Femur (tissue), 1 donor: ENCODE measurements at places on chromosomes 1 and 21.
A peak's percentile ranks its signal among the peaks of the same experiment; 100 is the strongest.

- no peak for DNase-seq
These were observed 59.1 kb upstream of the JUN start for GRCh38 chr1:58842941-58843340.

GRCh38 chr1:185825556-185825955 lies 91.4 kb downstream of the HMCN1 start:
- DNase-seq: no peak

DNA sequence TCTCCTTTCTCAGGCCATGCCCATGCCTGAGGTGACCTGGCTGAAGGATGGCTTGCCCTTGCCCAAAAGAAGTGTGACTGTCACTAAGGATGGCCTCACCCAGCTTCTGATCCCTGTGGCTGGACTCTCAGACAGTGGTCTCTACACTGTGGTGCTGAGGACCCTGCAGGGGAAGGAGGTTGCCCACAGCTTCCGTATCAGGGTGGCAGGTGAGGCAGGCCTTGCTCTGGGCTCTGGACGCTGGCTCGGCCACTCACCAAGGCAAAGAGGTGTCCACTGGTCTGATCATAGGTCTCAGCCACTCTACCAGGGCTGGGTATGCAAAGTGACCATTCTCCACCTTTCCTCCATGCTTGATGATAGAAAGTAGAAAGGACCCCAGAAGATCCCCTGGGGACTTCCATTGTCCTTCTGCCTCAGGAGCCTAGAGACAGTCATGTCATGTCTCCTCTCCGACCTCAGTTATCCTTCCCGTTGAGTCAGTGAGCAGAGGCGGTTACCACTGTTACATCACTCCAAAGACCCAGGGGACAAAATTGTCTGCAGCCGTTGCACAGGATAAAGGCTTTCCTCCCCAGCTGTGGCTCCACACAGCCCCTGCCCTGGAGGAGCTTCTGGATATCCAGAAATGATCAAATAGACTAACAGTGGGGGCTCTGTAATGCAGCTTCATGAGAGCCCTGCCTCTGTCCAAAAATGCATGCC lies 34.2 kb downstream of the IGFN1 start:
- DNase-seq: no peak

- DNase-seq: no peak
These were observed 8.6 kb downstream of the BEND5 start for GRCh38 chr1:48767975-48768510.

- DNase-seq: no peak
These were observed 18.6 kb upstream of the ATP1B1 start for GRCh38 chr1:169087876-169088275.

- peak; percentile 92 for DNase-seq
These were observed 97.7 kb upstream of the SLC25A33 start for GRCh38 chr1:9441451-9442133.

GRCh38 chr1:34625521-34626015 lies 129.3 kb upstream of the GJB5 start:
- no peak for DNase-seq

DNA sequence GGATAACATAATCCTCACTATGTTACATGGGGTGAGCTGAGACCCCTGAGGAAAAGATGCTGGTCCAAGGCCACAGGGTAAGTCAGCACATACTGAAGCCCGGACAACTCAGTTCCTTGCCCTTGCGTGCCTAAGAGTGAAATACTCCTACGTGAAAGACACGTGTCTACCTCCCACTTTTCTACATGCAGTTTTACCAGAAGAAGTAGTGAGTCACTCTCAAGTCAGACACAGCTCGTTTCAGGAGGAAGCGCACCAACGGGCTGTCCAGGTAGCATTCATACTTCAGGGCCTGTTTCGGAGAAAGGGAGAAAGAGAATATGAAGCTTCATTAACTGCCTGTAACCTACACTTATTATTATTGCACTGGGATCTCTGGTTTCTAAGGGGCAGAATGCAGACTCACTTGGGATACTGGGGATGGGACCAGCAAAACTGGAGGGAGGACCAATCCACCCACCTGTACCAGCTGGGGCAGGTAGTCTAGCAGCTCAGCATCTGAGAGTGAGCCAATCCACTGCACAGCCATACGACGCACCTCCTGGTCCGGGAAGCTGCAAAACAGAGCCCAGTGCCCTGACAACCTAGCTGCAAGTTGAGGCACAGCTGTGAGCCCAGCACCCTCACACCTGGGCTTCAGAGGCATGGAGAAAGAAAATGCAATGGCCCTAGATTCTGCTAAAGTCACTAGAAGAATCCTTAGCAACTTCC lies 32.4 kb upstream of the PPP1R15B start:
- DNase-seq: no peak

- peak; percentile 69 for DNase-seq
These were observed 5.2 kb downstream of the CAPN9 start for GRCh38 chr1:230752407-230752806.

DNA sequence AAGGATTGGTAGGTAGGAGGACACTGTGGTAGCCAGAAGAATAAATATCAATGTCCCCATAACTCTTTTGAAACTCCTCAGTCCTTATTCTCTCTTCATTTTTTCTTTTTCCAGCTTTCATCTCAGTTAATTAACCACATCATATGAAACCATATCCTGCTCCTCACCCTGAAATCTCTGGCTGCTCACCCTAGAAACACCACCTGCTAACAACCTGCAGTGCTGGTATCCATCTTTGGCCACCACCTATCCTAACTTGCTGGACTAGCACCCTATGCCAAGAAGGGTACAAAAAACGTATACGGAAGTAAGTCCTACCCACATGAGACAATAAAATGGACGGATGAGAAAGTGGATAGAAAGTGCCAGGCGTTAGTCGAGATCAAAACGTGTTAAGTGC lies 13.7 kb upstream of the DPYD start:
- no peak for DNase-seq

DNA sequence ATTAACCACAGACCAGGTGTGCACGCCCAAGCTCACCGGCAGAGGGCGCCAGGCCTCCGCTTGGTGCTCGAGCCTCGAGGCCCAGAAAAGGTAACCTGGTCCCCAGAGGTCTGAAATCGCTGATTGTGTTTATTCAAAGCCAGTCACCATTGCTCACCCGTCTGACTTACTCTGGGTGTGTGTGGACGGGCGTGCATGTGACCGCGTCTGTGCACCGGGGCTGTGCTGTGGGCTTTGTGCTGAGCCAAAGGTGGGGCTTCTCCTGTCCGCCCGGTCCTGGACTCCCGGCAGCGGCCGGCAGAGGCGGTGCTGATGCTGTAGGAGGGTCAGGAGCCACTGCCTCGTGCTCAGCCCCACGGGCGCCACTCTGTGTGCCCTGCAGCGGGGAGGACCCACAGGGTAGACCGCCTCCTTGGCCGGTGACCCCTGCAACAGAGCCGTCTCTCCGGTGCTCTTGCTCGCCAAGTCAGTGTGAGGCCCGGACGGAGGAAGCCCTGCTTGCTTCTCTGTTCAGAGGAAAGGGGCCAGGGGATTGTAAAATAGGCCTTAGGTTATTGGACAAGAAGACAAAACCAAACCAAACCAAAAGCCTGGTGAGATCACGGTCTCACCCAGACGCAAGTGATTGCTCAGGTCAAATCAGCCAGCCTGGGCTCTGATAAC lies 32.0 kb upstream of the BTG2 start:
- DNase-seq: peak; percentile 90

- no peak for DNase-seq
These were observed 89.1 kb upstream of the COL24A1 start for GRCh38 chr1:86245566-86246190.

- no peak for DNase-seq
These were observed 24.1 kb downstream of the CHI3L2 start for GRCh38 chr1:111251570-111251969.

GRCh38 chr1:93738075-93738622 lies 56.5 kb upstream of the BCAR3 start:
- DNase-seq: peak; percentile 43

GRCh38 chr1:218259800-218260199 lies 25.3 kb upstream of the RRP15 start:
- no peak for DNase-seq

GRCh38 chr1:157113631-157114030 lies 14.0 kb upstream of the ETV3L start:
- peak; percentile 6 for DNase-seq

GRCh38 chr1:157407367-157407766 lies 144.9 kb downstream of the FCRL5 start:
- DNase-seq: no peak

DNA sequence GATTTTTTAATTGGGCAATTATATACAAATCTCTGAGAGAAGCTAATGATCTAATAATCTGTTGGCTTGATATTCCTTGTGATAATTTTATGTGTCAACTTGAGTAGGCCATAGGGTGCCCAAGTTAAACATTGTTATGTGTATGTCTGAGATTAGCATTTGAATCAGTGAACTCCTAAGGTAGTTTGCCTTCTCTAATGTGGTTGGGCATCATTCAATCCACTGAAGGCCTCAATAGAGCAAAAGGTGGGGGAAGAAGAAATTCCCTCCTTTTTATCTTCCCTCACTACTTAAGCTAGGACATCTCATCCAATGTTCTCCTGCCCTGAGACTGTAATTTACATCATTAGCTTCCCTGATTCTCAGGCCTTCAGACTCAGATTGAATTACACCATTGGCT lies 394.5 kb downstream of the LMO4 start:
- DNase-seq: no peak

- peak; percentile 81 for DNase-seq
These were observed 64.0 kb downstream of the ITPKB start for GRCh38 chr1:226674892-226675714.

DNA sequence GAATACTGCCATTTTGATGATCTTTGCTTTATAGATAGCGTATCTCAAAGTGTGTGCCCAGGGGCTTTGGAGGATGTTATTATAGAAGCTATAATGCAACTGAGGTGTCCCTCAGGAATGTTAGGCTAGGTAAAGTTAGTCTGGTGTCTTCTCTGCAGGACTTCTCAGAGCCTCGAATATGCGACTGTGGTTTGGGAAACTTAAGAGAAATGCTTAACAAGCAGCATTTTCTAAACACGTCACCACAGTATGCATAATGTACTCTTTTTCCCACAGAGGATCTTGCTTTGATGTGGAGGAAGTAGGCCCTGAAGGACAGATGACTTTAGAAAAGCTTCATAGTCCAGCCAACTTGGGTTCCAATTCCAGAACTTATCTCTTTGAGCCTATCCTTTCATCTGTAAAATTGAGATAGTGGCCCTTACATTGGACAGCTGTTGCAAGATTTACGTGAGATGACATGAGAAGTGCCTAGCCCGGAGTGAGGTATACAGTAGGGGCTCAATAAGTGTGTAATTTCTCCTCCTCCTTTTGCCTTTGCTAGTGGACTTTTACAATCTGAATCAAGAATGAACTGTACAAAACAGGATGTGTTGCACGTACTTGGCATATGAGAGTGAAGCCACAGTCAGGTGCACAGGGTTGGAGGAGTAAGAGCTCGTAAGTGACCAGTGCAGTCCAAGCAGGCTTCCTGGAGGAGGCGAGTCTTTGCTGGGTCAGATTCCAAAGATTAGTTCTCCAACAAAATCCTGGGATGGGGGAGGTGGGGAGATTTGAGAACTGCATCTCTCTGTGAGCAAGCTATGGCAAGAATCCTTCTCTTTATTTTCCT lies 29.7 kb upstream of the TRABD2B start:
- peak; percentile 5 for DNase-seq

- peak; percentile 73 for DNase-seq
These were observed 75.7 kb upstream of the C1orf87 start for GRCh38 chr1:60149251-60149650.

DNA sequence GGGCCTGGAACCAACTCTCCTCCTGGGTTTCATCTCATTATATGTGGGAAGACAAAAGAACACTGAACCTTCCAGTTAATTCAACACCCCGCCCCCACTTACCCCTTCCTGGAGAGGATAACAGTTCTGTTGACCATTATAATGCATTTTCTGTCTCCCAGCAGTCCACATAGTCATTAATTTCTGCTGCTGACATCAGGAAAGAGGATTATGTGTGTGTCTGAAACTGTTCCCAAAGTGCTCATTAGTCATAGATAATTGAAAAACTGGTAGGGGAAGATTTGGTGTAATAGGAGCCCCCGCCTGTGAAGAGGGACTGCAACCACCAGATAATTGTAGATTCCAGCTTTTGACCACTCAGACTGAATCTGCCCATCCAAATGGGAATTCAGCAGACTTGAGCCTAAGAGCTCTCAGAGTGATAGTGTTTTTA lies 208.7 kb downstream of the FGGY start:
- no peak for DNase-seq

DNA sequence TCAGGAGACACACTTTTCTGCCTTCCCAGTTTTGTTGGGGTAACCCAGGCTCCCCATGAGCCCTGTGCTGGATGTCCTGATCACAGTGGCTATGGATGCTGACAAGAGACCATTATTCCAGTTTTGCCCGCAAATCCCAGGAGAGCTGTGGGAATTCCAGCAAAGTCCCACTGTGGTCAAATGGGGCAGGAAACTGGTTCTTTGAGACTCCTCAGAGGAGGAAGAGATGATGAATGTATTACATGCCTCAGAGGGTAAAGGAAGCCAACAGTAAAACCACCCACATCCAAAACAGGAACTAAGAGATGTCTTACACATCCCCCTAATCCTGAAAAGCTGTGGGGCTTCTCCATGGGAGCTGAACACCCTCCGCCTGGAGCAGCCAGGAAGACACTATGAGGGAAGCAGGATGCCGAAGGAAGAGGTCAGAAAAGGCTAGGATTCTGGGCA lies 12.8 kb upstream of the MPZL1 start:
- peak; percentile 67 for DNase-seq

DNA sequence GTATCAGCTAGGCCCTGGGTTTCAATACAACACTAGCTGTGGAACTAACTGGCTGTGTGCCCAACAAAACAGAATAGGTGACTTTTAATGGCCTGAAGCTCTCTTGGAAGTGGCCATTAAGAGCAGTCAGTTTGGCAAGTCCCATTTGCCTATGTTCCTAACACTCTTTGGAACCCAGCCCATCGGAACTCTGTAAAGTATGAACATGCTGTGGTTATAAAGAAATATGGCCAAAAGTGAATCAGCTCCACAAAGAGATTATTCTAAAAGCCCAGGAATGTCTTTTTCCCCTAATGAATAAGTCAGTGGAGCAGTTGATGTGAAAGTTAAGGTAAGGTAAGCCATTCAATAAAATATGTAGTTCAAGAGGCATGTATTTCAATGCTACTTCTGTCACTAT lies 223.7 kb upstream of the ADAMTS5 start:
- peak; percentile 22 for DNase-seq

- no peak for DNase-seq
These were observed 33.0 kb downstream of the PTPN14 start for GRCh38 chr1:214518361-214518760.

DNA sequence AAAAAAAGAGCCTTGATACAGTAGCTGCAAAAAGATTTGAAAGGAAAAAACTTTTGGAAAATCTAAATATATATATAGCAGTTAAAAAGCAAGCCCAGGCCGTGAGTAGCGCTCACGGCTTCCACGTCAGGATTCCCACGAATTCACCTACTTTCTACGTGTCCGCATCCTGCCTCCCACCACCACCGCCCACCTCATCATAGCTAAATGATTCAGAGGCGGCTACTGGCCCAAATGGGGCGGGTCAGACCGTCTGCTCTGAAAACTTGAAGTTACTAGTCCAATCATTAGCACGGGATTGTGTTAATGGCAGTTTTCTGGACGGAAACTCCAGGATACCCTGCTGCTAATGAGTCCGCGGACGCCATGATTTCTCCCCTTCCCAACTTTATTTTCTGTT lies 1.3 kb upstream of the CCSAP start:
- no peak for DNase-seq

- no peak for DNase-seq
These were observed 220.7 kb upstream of the VAMP3 start for GRCh38 chr1:7550261-7550865.
